ENCODE measurements at places on chromosomes 2 and 18.

DNA sequence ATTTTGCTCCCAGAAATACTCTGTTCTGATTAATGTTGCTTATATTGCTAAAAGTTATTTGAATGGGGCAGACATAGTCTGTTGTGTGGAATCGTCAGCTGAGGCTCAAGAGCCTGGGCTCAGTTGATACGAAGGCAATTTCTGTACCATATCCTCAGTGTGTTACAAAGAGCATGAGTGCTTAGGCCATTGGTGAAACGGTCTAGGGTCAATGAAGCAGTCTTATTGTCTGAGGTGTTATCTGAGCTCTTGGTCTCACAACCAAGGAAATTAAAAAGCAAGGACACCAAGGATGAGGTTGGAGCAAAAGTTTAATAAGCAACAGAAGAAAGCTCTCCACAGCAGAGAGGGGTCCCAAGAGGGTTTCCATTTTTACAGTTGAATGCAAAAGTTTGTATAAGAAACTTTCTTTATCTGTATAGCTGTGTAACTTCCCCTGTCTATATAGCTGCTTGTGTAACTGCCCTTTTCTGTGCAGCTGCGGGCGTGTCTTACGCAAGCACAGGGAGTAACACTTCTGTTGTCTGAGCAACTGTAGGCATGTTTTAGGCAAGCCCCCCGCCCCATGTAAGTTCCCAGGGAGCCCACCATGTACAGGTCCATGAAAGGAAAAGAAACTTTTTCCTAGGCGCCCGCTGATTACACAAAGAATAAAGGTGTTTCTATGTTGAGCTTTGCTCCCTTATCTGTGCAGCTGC, 40.6 kb upstream of the DSC1 start:
- DNase-seq = peak; percentile 10

- no peak for DNase-seq
Observed at GRCh38 chr2:206718296-206718695, at the start of gene DYTN. Gene DYTN (minus strand): TSS chr2:206718396. CDS start chr2:206718279, 117 bp downstream.

- DNase-seq = no peak
Observed at GRCh38 chr2:21486445-21486844, 362.7 kb downstream of the TDRD15 start.

GRCh38 chr18:24530630-24531111, 70.2 kb downstream of the HRH4 start:
- peak; percentile 23 for DNase-seq

GRCh38 chr18:7071600-7071999, 46.0 kb downstream of the LAMA1 start:
- DNase-seq = no peak

GRCh38 chr2:72917138-72917876, at the start of gene EMX1:
Gene EMX1 (plus strand): TSS chr2:72917519. CDS start chr2:72917853, 334 bp downstream.
- DNase-seq = peak; percentile 19

DNA sequence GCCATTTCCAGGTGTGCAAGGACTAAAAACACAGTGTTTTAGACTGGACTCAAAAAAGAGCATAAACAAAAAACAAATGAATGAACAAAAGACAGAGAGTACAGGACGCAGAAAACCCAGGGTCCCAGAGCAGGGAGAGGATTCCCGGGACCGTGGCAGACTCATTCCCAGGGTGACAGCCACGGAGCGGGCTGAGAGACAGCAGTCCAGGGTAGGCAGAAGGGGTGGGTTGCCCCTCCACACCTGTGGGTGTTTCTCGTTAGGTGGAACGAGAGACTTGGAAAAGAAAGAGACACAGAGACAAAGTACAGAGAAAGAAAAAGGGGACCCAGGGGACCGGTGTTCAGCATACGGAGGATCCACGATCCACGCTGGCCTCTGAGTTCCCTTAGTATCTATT, 273.4 kb downstream of the EIPR1 start:
- no peak for DNase-seq

- DNase-seq = no peak
Observed at GRCh38 chr18:71136487-71136886, 847.6 kb downstream of the SOCS6 start.

- DNase-seq = no peak
Observed at GRCh38 chr2:12948231-12948960, 231.7 kb downstream of the TRIB2 start.

- no peak for DNase-seq
Observed at GRCh38 chr2:23475036-23475435, 90.1 kb downstream of the KLHL29 start.

DNA sequence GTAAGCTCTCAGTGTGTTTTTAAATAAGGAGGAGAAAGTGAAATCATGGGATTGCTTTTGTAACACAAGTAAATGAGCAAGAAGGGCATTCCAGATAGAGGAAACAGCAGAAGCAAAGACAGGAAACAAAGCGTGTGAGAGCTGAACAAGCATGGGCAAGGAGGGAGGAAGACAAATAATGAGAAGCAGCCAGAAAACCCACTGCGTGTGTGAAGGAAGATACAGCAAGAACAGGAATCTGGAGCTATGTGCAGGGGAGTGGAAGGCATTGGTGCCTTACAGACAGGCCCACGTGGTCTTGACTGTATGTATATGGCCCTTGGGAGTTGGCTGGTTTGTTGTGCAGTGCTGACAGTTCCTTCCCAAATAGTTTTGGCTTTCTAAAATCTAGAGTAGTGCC, 88.6 kb downstream of the AAK1 start:
- no peak for DNase-seq

GRCh38 chr2:127330753-127331152, 36.8 kb upstream of the ERCC3 start:
- DNase-seq = no peak

DNA sequence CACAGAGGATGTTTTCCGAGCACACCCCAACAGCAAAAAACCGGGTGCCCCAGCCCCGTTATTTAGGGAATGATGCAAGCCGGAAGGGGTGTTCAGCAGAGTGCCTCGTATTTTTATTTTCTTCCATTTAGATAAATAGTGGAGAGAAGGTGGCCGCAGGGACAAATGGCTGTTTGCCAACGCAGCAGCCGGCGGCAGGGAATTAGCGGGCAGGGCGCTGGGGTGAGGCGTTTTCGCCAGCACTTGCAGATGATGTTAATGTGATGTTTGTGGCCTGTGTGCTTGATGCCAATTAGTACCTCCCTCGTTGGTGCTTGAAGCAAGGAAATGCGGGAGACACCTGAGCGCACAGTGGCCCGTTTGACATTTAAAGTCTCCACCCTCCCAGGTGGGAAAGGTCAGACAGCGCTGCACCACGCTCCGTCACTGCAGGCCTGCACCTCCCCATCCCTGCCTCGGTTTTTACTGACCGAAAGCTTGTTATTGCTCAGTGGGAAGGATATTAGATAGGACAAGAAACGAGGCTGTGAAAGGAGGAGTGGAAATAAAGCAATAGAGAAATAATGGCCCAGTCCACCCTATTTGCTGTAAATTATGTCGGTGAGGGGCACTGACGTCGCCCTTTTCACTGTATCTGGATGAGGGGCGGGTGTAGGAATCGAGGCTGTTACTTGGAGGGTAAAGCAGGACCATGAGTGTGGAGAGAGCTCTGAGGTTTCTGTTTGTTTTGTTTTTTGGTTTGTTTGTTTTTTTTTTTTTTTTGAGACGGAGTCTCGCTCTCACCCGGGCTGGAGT, 39.1 kb downstream of the NFATC1 start:
- DNase-seq = no peak

DNA sequence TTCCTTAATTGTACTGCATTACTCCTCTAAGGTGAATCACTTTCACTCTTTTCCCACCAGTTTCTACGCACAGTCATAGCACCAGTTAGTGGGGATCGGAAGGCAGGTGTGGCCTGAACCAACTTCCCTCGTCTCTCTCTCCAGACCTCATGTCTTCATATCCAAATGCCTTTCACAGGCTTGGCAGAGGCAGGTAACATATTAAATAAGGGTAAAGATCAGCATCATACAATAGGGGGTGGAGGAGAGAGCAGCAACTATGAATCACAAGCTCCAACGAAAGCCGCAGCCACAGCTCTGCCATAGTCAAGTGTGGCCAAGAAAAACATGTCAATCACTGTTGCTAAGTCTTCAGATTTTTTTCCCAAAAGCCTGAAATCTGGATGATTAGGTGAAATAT, 40.3 kb downstream of the AP1S3 start:
- DNase-seq = no peak

DNA sequence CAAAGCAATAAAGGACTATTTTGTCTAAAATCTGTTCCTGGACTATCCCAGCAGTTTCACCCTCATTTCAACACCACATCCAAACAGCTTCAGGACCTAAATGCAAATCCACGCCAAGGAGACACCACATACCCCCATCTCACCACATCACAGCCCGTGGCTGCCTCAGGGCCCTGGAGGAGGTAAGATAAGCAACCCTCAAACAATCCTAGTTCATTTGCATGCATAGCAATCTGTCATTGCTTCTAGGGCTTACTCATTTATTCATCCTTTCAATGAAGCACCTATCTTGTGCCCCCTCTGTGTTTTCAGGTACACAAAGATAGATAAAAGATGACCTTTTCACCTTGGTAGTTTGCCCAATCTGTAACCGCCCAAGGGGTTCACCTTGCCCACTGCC, 86.5 kb downstream of the VSNL1 start:
- DNase-seq = peak; percentile 4

GRCh38 chr2:234292205-234292961, 204.5 kb downstream of the ARL4C start:
- no peak for DNase-seq

DNA sequence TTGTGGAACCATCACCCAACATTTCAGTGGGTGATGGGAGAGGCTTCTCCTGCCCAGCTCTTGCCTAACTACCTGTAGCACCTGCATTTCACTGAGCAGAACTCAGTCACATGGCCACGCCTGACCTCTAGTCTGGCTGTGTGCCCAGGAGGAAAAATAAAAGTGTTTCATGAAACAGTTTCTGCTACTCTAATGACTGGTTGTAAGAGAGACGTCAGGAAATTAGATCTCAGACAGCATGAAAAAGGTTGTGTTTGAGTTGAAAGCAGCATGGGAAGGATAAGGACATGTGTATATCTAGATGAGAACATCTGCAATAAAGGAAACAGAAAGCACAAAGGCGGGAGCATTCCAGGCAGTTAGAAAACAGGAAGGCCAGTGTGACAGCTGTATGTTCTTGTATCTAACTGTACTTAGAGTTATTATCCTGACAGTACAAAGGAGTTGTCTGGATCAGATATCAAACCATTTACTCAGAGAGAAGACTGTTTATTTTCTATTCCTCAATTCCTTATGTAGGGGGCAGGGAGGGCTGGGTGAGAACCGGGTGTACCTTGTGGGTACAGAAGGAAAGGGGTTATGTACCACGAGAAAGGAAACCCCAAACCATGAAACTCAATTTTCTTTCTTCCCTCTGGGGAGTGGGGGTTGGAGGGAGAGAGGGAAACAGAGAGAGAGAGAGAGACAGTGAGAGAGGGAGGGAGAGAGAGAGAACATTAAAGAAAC, 307.4 kb upstream of the VWC2L start:
- DNase-seq = peak; percentile 15

- no peak for DNase-seq
Observed at GRCh38 chr2:104501929-104502328, 352.0 kb upstream of the POU3F3 start.

GRCh38 chr18:75109819-75110218, 99.1 kb downstream of the PTGR3 start:
- DNase-seq = no peak

- peak; percentile 50 for DNase-seq
Observed at GRCh38 chr2:46873604-46874068, 42.0 kb downstream of the MCFD2 start.

- DNase-seq = no peak
Observed at GRCh38 chr2:70480468-70480867, 73.2 kb downstream of the TGFA start.

DNA sequence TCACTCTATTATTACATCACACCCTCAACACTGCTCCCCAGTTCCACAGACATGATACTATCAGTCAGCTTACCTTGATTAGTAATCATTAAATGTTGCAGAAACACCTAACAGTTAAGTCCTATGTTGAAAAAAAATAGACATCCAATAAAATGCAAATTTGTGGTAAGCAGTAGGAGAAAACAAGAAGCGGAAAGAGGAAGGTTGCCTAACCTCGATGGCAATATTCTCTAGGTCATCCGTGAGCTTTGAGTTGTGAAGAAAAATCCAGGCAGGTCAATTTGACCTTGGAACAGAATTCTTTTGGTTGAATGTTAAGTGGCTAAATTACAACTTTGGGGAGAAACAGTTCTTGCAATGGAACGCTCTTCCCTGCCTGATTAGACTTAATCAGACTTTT, 264.4 kb downstream of the AFF3 start:
- DNase-seq = no peak

DNA sequence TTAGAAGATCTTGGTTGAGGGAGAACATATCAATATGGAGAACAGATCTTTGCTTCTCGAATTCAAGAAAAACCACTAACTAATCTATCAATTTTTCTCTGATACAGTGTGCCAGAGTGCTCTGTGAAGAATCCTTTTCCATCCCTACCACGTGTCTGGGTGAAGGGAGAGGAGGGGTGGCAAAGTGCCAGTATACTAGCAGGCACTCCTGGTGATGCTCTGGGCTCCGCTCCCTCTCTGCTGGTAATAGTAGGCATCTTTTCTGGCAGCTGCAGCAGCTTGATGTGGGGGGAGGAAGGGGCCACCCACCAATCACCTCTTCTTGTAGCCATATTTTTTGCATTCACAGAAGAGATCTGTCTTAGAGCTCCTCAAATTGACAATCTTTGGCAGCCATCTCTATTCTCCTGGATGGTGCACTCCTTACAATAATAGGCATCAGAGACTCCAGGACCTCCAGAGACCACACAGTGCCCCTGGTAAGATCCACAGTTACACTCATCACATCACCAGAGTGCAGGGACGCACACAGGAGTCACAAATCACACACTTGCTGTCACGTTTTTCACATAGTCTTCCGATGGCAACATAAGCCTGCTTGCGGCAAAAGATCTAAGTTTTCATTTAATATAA, 15.7 kb downstream of the STK39 start:
- no peak for DNase-seq

- DNase-seq = no peak
Observed at GRCh38 chr18:3391704-3392466, 58.1 kb upstream of the TGIF1 start.

DNA sequence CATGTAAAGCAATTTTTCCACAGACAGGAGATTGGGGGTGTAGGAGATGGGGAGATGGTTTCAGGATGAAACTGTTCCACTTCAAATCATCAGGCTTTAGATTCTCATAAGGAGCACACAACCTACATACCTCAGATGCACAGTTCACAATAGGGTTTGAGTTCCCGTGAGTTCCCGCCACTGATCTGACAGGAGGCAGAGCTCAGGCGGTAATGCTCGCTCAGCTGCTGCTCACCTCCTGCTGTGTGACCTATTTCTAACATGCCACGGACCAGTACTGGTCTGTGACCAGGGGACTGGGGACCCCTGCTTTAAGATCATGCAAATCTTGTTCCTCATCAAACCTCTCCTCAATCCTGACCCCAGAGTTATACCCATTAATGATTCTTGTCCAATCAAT, 70.1 kb downstream of the RPE start:
- DNase-seq = no peak

All from hematopoietic multipotent progenitor cell treated with erythropoietin and hydrocortisone succinate and interleukin-3 and kit ligand, for 8 days (in vitro differentiated cells).